ENCODE measurements at places on chromosomes 11 and 22.

DNA sequence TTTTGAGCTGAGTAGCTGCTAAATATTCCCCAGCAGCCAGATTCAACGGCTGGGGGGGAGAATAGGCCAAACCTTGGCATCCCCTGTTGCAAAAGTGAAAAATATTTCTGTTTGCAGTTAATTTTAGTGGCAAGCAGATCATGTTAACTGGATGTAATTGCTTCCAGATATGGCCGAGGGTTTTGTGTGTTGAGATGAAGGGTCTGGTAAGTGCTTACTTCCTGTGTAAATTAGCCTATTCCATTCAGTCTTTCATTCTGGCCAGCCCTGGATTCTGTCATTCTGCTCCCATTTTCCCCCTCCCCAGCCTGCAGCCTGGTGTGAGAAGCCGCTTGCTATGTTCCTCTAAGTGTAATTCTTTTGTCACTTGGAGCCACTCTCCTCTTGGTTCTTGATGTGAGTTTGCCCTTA is 17.4 kb downstream of the ZBTB16 start:
- DNase-seq, result no peak

DNA sequence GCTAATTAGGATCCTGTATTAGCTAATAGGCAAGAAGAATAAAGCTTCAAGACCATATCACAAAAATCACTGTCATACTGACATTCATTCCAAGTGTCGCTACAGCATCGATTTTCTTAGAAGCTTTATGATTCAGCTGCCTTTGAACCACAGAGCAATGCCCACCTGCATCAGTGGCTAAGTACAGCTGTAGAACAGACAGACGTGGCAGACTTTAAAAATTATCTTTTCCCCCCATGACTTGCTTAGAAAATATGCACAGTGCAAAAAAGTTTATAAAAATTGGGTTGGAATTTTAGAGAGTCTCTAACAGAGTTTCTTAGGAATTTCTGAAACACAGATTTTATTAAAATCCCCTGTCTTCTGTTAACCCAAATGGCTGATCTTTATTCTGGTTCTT is 120.8 kb downstream of the CADM1 start:
- no peak for DNase-seq

GRCh38 chr11:118109231-118109630 is 22.5 kb upstream of the SMIM35 start:
- DNase-seq, result no peak

GRCh38 chr11:117855912-117856651 is 20.4 kb downstream of the FXYD6 start:
- no peak for DNase-seq

- no peak for DNase-seq
Observed at GRCh38 chr11:96207459-96208449, 135.2 kb downstream of the MAML2 start.

DNA sequence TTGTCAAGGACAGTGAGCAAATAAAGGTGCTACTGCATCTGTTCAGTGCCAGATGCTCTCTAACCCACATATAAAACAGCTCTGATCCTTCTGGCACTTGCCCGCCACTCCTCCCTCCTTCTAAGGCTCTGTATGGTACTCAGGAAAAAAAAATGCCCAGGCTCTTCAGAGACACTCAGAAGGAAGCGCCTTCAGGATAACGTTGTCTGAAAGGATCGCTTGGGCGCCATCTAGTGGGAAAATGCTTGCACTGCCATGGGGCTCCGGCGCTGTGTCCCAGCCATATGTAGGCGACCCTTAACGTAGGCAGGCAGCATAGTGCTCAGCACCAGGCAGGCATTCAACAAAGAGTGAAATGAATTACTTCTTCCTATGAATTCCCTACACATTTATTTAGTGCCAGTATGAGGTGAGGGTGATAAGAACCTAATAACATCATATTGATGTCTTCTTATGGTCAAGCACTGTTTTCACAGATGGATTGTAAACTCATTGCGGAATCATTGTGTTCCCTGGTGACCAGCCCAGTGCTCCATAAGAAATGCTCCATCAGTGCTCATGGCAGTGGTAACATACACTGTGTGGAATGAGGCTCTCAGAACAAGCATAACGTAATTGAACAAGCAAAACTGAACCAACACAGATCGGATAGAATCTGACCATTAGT is 39.6 kb downstream of the PAMR1 start:
- DNase-seq, result peak; percentile 95

DNA sequence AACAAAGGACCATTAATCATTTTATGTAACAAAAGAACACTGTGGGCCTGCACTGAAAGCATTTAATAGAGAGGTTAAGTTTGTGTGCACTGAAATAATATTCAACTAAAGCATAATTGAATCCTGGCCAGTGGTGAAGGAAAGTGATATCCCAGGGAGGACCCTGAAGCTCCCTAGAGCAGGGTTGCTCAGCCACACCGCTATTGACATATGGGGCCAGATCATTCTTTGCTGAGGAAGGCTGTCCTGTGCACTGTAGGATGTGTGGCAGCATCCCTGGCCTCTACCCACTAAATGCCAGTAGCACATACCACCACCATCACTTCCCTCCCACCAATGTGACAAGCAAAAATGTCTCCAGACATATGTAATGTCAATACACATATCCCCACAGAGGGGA is 166.1 kb upstream of the MTNR1B start:
- peak; percentile 37 for DNase-seq

DNA sequence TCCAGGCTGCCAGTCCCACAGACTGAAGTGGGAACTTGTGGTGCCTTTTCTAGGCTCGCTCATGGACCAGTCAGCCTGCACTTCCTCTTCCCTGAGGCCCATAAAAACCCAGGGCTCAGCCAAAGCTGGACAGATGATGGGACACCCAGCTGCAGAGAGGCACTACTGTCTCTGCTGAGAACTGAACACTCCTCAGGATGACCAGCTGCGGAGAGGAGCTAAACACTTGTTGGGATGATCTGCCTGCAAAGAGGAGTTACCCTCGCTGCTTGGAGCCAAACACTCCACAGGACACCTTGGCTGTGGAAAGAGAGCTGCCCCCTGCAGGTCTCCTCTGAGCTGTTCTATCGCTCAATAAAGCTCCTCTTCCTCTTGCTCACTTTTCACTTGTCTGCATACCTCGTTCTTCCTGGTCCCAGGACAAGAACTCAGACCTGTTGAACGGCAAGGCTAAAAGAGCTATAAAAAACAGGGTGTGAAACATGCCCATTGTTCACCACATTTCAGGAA is 465.5 kb downstream of the GUCY1A2 start:
- no peak for DNase-seq

DNA sequence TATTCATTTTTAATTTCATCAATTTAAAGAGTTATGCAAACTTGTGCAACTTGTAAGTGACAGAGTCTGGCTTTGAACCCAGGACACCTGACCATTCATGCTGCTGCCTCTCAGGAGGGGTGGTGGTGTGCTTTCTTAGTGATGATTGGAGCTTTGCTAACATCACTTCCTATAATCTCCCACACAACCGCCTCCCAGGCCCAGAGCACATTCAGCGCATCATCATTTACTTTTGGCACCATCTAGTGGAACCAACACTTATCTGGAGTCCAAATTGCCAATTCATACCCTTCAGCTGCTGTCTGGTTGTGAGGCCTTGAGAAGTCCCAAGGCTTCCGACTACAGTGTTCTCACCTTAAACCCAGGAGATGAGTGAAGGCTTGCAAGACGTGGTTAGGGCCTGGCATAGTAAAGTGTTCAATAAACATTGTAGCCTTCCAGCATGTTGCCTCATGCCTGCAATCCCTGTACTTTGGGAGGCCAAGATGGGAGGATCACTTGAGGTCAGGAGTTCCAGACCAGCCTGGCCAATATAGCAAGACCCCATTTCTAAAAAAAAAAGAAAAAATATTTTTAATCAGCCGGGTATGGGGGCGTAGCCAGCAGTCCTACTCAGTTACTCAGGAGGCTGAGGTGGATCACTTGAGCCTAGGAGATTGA is 1.1 kb upstream of the TTLL1 start:
- no peak for DNase-seq

DNA sequence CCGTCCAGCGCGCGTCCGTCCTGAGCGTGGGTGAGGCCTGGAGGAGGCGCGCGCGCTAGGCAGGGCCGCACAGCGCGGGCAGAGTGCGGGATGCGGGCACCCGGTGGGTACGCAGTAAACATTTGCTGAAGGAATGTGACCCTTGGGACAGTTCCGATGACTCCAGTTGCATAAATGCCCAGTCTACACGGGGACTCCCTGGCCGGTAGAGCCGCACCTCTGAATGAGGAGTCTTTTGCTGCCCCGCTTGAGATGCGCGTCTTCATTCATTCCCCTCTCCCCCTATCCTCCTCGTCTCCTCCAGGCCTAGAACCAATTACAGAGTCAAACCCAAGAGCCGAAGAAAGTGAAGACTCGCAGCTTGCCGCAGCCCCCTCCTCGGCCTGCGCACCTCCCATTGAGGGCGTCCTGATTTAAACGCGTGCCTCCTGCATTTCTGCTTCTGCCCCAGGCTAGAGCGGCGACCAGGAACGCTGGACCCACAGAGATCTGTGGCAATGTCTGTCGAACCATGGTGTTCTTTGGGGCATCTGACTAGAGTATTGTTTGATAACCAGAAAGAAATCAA is 729 bp upstream of the CHKB start:
- no peak for DNase-seq

- DNase-seq, result peak; percentile 75
Observed at GRCh38 chr11:134070342-134070845, 1.5 kb downstream of the JAM3 start.

Measured in esophagus muscularis mucosa (tissue), 4 donors.